ENCODE measurements at places on chromosomes 4 and X.

DNA sequence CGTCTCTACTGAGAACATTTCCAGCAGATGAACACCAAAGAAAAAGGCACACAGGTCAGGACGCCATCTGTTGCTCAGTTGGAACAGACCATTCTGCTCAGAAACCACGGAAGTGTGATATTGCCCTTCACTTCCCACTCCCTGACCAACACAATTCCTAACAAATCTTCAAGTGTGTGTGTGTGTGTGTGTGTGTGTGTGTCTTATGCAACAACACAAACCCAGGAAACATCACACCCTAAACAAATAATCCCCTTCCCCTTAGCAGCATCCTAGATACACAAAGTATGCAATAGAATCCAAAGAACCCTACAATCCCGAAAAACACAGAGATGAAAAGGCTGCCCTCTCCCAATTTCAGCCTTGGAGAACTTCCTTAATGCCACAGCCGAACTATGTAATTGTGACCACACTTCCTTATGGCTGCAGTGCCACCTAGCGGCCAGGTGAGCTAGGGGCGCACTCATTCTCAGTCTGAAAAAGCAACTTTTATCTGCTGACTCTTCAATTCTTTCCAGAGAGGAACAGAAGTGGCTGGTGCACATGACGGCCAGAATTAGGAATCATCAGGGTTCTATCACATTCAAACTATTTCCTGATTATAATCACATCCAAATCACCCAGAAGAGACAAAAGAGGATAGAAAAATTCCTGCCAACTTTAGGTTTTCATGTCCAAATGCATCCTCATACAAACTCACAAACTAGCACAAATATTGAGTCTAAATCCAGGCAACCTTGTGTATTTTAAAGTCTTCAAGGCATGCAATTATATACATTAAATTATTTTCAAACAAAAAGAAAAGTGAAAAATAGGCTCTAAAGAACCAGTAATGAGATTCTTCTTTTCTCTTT, 164.9 kb downstream of the DHX15 start:
- peak; percentile 53 for DNase-seq

- DNase-seq, result no peak
Measured at GRCh38 chr4:67892905-67893304, 9.1 kb upstream of the TMPRSS11D start.

DNA sequence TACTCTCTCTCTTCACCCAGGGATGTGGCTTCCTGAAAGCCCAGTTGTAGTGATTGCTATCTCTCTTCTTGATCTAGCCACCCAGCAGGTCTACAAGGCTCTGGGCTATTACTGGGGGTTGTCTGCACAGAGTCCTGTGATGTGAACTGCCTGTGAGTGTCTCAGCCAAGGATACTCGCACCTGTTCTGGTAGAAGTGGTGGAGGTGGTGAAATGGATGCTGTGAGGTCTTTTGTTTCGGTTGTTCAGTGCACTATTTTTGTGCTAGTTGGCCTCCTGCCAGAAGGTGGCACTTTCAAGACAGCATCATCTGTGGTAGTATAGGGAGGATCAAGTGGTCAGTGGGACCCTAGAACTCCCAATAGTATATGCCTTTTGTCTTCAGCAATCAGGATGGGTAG, 268.0 kb downstream of the GABRG1 start:
- no peak for DNase-seq

- peak; percentile 62 for DNase-seq
Measured at GRCh38 chrX:46180258-46180687, 364.9 kb downstream of the ZNF674 start.

DNA sequence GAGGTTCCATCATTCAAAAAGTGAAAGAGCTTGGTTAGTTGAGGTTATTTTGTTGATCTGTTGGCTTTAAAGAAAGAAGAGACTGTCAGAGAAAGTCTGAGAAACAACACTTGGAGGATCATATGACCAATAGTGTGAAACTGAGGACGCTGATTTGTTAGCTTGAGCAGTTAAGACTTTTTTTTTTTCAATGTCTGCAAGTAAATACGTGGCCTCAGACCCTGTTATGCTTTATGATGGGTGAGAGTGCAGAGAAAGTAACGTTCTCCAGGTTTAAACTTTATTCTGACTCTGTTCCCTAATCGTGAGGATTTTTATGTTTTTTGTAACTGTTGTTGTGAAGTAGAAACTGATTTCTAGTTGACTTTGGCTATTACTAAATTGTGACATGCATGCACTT, 45.9 kb downstream of the GAB1 start:
- no peak for DNase-seq

DNA sequence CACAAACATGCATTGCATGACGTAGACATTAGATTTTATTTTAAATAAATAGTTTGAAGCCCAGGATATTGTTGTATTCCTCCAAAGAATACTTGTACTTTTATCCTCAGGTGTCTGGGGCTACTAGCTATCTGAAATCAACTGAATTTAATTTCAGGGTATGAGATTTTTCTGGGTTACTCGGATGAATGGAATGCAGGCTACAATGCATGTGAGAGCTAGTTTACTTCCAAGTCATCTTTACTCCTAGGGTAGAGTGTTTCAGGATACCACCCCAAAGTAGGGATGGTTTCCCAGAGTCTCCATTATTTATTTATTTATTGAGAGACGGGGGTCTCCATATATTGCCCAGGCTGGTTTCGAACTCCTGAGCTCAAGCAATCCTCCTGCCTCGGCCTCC, 66.4 kb downstream of the HPRT1 start:
- no peak for DNase-seq

- DNase-seq, result no peak
Measured at GRCh38 chr4:169620880-169621248, 486 bp downstream of the CLCN3 start.

- DNase-seq, result no peak
Measured at GRCh38 chr4:142345924-142346323, 500.2 kb downstream of the INPP4B start.

DNA sequence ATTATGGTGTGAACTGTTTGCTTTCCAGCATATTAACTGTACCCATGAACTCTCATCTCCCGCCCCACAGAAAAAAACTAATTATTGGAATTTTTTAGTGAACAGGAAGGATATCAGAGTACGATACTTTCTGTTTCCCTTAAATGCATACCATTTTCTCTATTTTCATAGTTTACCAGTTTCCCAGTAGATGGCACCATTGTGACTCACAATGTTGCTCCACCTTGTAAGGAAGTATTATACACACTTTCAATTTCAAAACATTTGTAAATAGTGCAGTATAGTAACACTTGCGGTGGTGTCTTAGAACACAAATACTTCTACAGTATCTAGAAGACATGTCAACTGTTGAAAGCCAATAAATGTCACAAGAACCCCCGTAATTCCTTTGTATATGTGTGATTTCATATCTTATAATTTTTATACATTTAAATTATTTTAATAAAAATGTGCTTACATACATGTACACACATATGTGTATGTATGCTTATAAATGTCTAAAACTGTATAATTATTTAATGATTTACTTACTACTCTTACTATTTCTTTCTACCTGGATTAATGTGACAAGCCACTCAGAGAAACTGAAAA, 167.3 kb downstream of the SLIT2 start:
- DNase-seq, result peak; percentile 74

GRCh38 chrX:12693754-12694153, 97.5 kb upstream of the PRPS2 start:
- no peak for DNase-seq

DNA sequence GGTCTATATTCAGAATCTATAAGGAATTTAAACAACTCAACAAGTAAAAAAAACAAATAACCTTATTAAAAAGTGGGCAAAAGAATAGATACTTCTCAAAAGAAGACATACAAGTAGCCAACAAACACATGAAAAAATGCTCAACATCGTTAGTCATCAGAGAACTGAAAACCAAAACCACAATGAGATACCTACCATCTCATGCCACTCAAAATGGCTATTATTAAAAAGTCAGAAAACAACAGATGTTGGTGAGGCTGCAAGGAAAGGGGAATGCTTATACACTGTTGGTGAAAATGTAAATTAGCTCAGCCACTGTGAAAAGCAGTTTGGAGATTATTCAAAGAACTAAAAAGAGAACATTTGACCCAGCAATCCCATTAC, 201.6 kb downstream of the QDPR start:
- no peak for DNase-seq

DNA sequence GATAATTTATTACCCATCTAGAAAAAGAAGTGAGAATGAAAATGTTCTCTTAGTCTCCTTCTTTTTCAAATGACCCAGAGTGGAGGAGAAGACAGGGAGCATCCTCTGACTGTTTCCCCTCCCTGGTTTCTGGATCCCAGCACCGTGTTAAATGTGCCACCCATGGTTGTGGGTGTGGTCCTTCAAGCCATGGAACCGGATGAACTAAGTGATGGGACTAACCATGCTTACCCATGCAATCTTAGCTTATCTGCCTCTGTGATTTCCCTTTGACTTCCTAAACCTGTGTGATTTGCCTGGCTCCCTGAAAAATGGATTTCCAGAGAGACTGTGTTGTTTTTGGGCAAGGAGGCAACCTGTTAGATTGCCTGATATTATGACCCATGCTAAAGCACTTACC, 437.1 kb downstream of the MAGEB5 start:
- no peak for DNase-seq

DNA sequence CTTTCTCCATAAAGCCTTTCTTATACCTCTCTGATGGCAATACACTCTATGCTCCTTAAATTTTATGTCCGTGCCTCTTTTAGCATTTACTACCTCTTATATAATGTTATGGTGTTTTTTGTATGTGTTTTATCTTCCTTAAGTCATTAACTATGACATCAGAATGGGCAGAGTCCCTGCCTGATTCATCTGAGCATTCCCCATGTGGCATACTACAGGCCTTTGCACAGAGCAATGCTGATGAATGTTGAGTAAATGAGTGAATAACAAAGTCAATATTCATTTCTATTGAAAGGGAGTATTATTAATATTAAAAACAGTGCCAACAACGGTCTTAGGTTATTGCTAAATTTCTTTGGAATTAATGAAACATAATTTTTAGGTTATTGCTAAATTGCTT, 18.8 kb upstream of the RPS6KA3 start:
- DNase-seq, result no peak

DNA sequence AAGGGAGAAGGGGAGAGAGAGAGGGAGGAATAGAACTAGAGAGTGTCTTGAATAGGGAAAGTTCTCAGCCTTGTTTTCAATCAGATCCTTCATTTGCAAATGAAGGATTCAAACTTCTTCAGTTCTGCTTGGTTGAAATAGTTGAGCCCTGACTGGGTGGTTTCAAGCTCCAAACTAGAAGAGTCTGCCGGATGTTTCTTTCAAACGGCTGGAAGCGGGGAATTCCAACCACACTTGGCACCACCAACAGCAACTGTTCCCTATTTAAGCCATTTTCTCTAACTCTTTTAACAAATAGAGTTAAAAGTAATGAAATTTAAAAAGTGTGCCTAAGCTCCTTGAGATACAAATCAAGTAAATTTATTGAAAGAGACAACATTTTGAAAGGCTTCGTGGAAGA, 67.5 kb upstream of the DDX60 start:
- no peak for DNase-seq

GRCh38 chr4:187617113-187617512, 378.5 kb upstream of the ZFP42 start:
- no peak for DNase-seq

- no peak for DNase-seq
Measured at GRCh38 chr4:16261313-16261878, 35.1 kb upstream of the TAPT1 start.

- DNase-seq, result no peak
Measured at GRCh38 chr4:54487491-54487890, 170.3 kb upstream of the KIT start.

- no peak for DNase-seq
Measured at GRCh38 chrX:15515931-15516330, 15.3 kb downstream of the BMX start.

DNA sequence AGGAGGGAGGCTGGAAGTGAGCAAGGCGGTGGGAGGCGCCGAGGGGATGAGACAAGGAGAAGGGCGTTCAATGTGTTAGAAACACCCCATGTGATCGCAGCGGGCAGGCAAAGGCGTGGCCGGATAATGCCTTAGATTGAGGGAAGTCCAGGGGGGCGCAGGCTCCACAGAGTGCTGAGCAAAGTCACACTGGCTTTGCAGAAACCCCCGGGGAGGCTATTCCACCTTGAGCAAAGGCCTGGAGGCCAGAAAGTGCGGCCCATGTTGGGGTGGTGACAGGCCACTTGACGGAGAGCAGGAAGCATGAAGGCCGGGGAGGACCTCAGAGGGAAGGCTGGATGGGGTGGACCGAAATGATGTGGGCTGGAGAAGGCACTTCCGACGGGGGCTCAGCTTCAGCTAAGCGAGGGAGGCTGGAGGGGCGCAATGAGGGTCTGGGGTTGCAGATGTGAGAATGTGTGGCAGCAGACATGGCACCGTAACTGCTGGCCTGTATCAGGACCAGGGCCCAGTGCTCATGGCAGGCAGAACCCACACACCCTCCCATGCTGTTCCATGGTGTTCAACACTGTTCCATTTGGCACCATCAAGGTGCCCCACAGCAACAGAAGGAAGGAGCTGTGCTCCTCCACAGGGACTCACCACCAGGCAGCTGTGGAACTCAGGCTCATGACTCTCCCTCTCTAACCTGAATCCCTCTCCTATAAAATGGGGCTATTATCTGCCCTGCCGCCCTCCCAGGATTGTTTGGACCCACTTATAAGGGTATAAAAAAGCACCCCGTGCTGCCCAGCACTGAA, 50.3 kb downstream of the HMX1 start:
- no peak for DNase-seq

DNA sequence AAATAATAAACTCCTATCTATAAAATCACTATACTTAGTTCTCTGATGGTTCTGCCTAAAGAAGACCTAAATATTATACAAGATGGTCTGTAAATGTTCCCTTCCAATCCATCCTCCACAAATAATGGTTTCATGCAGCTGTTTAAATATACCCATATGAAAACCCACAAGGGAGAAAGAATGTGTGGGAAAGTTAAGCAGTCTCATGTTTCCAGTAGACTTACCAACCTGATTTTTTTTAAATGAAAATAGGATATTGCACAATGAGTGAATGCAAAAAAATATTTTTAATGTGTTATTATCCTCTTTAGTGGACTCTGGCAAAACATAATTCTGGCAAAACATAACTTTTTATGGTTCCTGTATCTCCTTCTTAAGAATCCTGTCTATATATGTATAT, 23.3 kb downstream of the CAMK2D start:
- no peak for DNase-seq

GRCh38 chr4:166675411-166675810, 558.9 kb downstream of the SPOCK3 start:
- DNase-seq, result no peak

- DNase-seq, result no peak
Measured at GRCh38 chr4:82436780-82437179, 6.4 kb downstream of the ENOPH1 start.

- DNase-seq, result no peak
Measured at GRCh38 chr4:53616219-53616618, 24.9 kb upstream of the LNX1 start.

All from AML-193 (cell line).